ENCODE measurements at places on chromosomes 4 and X. TPM values are rescaled to one million over a fixed set of nuclear protein-coding genes. Genes with fewer than 3 reads are reported as not detected.

GRCh38 chrX:136909119-136909705 is 28.7 kb upstream of the RBMX start:
- peak; percentile 81 for DNase-seq
- H3K36me3 ChIP-seq = no peaks in the 10 kb centered on the region
- no peaks in the 10 kb centered on the region for H3K27me3 ChIP-seq
- H3K4me1 ChIP-seq = no peaks in the 10 kb centered on the region

The GPC3 gene
- total RNA-seq = 1.4 TPM

The IL13RA2 gene
- not detected for total RNA-seq

The MAGED1 gene
- 17.9 TPM for total RNA-seq

The LNX1 gene
- 3.0 TPM for total RNA-seq

The PNMA6F gene
- not detected for total RNA-seq

The SUPT20HL1 gene
- total RNA-seq = not detected

DNA sequence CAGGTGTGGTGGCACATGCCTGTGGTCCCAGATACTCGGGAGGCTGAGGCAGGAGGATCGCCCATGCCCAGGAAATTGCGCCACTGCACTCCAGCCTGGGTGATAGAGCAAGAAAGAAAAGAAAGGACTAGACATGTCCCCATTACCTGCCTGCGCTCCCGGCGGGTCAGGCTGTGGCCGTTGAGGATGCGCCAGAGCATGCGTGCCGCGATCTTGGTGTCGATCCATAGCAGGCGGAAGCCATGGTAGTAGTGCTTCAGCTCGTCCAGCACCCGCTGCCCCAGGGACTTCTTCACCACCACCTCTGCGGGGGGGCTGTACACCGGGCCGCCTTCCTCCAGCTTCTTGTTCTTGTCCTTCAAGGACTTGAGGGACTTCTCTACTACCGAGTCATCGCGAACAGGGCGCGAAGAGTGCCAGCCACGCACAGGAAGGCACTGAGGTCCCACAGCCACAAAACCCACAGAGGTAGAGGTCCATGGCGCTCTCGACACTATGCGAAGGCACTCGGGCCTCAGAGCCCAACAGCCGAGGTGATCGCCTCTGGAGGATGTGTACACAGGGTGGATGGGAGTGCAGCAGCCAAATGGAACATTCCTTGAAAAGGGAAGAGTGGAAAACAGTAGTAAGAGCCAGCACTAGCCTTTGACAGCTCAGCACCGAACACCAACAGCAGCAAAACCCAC is 14.6 kb downstream of the LETM1 start:
- no peak overlapping the region for H3K27ac ChIP-seq
- no peak overlapping the region for H3K4me3 ChIP-seq
- H3K36me3 ChIP-seq = peaks cover 81% of the 10 kb centered on the region
- no peak for DNase-seq
- H3K4me1 ChIP-seq = peaks cover 7% of the 10 kb centered on the region
- no peaks in the 10 kb centered on the region for H3K27me3 ChIP-seq

DNA sequence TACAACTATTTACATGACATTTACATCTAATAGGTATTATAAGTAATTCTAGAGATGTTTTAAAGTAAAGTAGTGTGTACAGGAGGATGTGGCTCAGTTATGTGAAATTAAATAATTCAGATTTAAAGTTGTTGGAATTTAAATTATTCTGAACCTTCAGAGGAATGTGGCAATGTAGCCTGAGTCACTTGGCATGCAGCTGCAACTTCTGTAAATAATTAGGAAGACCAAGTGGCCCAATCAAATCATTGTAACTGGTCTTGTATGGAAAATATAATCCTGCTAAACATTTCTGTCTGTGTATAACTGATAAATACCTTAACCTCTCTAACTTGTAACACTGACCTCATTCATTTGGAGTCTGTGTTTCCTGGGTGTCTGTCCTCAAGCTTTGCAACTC is 828.9 kb downstream of the GLUD2 start:
- no peaks in the 10 kb centered on the region for H3K27me3 ChIP-seq
- no peak overlapping the region for H3K4me3 ChIP-seq
- H3K36me3 ChIP-seq = no peaks in the 10 kb centered on the region

The TMEM47 gene
- 17.3 TPM for total RNA-seq

GRCh38 chr4:147764337-147764736 is 32.4 kb downstream of the ARHGAP10 start:
- no peak for DNase-seq
- no peaks in the 10 kb centered on the region for H3K27me3 ChIP-seq
- H3K4me1 ChIP-seq = peaks cover 34% of the 10 kb centered on the region
- no peak overlapping the region for H3K4me3 ChIP-seq
- H3K36me3 ChIP-seq = no peaks in the 10 kb centered on the region

- H3K27me3 ChIP-seq = no peaks in the 10 kb centered on the region
- no peaks in the 10 kb centered on the region for H3K4me1 ChIP-seq
- no peak for DNase-seq
- no peak overlapping the region for H3K27ac ChIP-seq
- no peak overlapping the region for H3K4me3 ChIP-seq
Measured at GRCh38 chr4:77652237-77652897, 46.7 kb downstream of the CXCL13 start.

DNA sequence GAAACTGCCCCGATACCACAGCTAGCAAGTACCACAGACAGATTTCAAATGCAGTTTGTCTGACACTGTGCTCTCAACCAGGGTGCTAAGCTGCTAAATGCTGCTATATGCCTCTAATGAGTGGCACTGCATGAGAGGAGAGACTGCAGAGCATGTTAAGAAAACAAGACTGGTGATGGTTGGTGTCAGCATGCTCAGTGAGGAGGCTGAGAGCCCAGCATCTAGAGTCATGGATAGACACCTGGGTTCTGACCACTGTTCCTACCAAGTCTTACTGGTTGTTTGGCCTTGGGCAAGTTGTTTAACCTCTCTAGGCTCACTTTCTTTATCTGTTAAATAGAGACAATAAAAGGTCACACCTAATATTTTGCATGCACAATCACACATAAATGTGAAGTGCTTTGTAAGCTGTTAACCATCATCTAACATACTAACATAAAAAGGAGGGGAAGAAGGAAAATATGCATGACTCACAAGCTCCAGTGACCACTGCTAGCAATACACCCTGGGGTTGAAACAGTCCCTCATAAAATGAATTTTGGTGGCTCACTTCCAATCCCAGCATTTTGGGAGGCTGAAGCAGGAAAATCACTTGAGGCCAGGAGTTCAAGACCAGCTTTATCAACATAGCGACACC is 20.7 kb downstream of the HHIP start:
- no peaks in the 10 kb centered on the region for H3K27me3 ChIP-seq
- H3K36me3 ChIP-seq = no peaks in the 10 kb centered on the region
- no peak overlapping the region for H3K4me3 ChIP-seq
- H3K27ac ChIP-seq = no peak overlapping the region
- no peak for DNase-seq

GRCh38 chr4:55927803-55928437 is 20.8 kb upstream of the CEP135 start:
- no peaks in the 10 kb centered on the region for H3K36me3 ChIP-seq
- no peak for DNase-seq
- no peak overlapping the region for H3K4me3 ChIP-seq

Data from psoas muscle (tissue), 8 donors.